ENCODE measurements at places on chromosomes 16 and 17.

- no peak for DNase-seq
Measured at GRCh38 chr17:3547628-3548027, 10.0 kb downstream of the TRPV3 start.

DNA sequence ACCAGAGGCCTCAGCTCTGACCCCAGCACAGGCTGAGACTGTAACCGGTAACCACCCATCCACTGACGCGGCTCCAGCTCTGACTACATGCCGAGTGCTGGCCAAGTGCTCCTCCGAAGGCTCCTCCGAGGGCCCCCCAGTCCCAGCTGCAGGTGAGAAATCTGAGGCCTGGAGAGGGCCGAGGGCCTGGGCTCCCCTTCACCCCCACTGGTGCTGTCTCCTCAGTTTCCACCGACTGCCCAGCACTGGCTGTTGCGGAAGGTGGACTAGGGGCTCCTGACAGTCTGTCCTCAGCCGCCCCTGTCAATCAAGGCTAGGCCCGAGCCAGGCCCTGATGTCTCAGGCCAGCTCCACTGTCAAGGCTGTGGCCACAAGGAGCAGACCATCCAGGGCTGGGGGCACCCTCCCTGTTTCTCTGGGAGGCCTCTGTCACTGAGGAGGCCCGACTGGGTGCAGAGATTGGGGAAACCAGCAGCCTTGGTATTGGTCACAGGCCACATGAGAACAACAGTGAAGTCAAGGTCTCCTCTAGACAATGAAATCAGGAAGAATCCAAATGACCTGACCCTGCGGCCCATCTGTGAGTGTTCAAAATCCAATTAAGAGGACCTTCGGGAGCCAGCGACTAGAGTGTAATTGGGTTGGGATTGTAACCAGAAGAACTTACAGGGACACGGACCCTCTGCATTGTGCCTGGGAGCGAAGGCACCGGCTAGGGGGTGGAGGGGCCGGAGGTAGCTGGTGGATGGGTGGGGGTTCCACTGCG is 5.1 kb downstream of the TMEM235 start:
- DNase-seq, result no peak

DNA sequence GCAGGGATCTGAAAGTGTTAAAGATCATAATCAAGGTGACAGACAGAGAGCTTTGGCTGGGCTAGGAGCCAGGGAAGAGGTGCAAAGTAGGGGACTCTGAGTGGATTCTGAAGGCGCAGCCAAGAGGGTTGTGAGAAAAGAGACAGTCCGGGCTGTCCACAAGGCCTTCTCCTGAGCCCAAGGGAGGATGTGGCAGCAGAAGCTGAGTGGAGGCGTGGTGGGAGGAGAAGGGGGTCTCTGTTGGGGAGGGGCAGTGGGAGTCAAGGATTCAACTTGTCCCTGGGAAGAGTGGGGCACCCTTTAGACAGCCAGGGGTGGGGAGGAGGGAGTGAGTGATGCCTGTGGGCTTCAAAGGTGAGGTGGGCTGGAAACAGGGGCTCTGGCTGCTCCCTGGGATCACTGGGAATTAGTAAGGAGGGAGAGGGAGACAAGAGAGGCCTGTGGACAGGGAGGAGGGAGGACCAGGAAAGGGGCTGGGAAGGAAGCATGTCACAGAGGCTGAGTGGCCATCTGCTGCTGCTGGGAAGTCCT is 10.6 kb downstream of the CES1 start:
- no peak for DNase-seq

DNA sequence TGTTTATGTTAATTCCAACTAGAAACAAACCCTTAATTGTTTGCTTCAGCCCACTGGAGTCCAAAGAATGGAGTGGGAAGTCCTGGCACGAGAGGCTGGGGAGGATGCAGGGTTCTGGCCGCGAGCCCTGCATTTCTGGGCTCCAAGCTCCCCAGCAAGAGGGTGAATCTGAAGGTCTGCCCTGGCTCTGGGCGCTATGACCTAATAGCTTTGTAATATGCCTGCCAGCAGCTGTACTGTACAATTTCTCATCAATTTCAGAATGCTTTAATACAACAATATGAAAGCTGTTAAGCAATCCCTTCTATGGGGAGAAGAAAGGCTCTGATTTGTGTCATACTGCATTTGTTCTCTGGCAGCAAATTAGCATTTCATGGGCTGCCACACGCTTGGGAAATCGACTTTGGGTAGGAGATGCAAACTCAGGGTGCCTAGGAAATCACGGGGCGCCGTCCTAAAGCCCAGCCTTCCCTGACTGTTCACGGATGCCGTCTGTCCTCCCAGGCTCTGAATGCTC is 43.8 kb downstream of the NDEL1 start:
- no peak for DNase-seq

DNA sequence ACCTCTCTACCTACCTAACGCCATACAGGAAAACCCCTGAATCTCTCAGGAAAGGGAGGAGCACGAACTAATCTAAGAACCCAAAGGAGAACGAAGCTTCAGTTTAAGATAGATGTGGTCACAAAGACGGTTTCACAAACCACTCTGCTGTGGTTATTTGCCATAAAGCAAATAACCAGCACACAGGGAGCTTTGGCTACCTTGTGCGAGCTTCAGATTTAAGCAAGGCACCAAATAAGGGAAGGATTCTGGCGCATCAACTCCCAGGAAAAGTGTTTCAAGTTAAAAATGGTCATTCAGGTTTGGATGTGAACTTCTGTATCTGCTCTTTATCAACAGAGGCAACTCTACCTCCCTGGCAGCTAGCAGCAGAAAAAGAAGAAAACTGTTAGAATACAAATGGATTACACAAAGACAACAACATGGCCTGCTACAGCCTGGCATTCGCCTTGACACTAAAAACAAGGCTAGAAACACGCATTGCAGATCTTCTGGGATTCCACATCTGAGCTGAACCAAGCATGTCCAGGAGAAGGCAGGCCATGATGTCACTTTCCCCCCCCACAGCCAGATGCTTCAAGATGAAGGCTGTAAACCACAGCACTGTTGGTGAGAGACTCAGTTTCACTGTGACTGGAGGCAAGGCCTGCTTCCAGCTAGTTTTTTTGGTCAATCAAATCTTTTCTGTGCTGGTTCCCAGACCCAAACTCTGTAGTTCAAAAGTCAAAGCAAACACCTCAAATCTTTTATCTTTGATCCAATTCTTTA is 43.6 kb downstream of the SMG6 start:
- no peak for DNase-seq

- no peak for DNase-seq
Measured at GRCh38 chr16:81492311-81492761, 47.7 kb downstream of the CMIP start.

- DNase-seq, result no peak
Measured at GRCh38 chr17:6079960-6080359, 9.8 kb downstream of the WSCD1 start.

GRCh38 chr16:67015313-67015731 is 13.6 kb upstream of the CBFB start:
- DNase-seq, result no peak

GRCh38 chr16:53291757-53292392 is 142.4 kb upstream of the RBL2 start:
- no peak for DNase-seq

DNA sequence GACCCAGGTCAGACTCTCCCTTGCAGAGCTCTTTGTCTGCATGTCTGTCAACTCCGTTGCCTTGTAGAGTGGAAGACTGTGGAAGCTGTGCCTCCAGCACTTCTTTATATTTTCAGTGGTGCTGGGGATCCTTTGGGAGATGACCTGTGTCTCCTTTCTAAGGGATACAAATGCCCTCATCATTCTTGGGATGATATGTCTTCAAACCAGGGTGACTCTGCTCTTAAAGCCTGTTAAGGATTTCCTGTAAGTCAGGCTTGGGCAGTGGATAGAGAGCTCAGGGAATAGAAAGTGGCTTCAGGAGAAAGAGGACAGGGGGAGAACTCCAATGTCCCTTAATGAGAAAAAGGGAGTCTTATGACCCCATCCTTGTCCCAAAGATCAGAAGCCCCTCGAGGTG is 1.5 kb downstream of the HOXB3 start:
- DNase-seq, result peak; percentile 30
